ENCODE measurements at places on chromosomes 6 and 20. TPM values are rescaled to one million over a fixed set of nuclear protein-coding genes. Genes with fewer than 3 reads are reported as not detected.

GRCh38 chr6:3336066-3336786 is 77.5 kb downstream of the PSMG4 start:
- DNase-seq, result no peak

Gene GPLD1
- polyA plus RNA-seq, result 0.04 TPM

DNA sequence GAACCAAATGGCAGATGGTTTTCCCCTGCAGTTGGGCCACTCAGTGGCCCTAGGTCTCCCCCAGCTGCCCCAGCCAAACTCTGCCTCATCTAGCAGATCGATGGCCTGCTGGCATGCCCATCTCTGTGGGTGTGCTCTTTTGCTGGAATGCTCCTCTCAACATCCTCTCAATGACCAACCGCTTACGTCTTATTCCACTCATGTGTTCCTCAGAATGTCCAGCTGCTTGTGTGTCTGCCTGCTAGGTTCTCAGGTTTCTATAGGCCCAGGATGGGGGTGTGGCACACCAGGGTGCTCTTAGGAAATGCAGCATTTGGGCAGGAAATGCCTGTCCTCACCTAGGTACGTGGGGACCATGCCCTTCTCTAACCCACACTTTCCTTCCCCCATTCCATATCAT is 509.9 kb upstream of the SYNCRIP start:
- no peak for DNase-seq

Gene SLC22A3
- polyA plus RNA-seq, result not detected

- no peak for DNase-seq
These were observed 47.8 kb upstream of the PLCG1 start for GRCh38 chr20:41089555-41089954.

DNA sequence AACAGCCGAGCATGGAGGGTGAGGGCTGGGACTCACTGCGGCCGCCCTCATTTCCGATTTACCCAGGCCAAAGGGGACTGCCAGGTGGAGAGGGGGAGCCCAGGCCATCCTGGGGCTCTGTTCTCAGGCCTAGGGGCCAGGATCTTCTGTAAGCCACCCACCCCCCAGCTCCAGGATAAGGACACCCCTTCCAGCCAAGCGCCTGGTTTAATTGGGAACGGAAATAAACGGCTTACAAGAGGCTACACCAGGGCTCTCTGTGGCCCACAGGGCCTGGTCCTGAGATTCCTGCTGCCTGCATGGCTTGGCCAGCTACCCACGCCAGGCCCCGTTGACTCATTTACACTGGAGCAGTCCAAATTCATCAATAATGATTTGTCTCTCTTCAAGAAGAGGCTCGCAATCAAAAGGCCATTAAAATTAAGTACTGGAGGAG is 68.1 kb upstream of the TOP1 start:
- no peak for DNase-seq

- no peak for DNase-seq
These were observed 12.9 kb downstream of the TBPL1 start for GRCh38 chr6:133965817-133966360.

Gene CAPN11
- polyA plus RNA-seq, result 0.04 TPM

Gene SNPH
- polyA plus RNA-seq, result 1.5 TPM

DNA sequence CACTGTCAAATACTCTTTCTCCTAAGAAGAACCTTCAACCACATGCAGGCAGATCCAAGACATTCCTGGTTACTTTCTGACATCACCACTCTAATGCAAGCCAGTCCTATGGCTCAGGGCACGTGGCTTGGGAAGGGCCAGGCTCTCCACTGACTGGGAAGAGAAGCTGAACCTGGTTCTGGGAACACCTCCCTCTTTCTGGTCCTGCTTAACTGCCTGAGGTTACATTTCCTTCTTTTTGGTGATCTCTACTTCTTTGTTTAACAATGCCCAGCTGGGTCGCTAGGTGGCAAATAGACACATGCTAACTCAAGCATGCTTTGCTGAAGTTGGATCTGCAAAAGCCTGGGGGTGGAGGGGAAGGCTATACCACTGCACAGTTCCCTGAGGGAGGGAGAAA is 249.8 kb downstream of the GMDS start:
- DNase-seq, result peak; percentile 8

Gene OSER1
- polyA plus RNA-seq, result 52.2 TPM

- no peak for DNase-seq
These were observed 9.5 kb upstream of the MYT1 start for GRCh38 chr20:64154590-64155257.

DNA sequence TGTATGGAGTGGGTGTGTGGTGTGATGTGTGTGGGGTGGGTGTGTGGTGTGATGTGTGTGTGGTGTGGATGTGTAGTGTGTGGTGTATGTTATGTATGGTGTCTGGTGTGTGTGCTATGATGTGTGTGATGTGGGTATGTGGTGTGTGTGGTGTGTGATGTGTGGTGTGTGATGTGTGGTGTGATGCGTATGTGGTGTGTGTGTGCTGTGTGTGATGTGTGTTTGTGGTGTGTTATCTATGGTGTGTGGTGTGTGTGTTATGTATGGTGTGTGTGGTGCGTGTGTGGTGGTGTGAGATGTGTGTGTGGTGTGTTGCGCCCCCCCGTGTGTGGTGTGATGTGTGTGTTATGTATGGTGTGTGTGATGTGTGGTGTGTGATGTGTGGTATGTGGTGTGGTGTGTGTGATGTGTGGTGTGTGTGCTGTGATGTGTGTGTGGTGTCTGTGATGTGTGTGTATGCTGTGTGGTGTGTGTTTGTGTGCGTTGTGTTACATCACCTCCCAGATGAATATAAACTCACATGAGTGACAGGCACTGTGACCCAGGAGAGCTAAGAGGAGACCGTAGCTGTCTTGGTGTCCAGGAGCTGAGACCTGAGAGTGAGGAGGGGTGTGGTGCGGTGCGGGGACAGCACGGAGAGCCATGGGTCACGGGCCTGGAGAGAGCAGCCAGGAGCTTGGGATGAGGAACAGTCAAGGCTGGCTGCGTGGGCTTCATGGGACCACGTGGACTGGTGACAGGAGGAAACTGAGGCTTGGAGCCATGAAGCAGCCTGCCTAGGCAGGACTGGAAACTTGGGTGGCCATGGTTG is 8.8 kb downstream of the DLGAP4 start:
- DNase-seq, result no peak

DNA sequence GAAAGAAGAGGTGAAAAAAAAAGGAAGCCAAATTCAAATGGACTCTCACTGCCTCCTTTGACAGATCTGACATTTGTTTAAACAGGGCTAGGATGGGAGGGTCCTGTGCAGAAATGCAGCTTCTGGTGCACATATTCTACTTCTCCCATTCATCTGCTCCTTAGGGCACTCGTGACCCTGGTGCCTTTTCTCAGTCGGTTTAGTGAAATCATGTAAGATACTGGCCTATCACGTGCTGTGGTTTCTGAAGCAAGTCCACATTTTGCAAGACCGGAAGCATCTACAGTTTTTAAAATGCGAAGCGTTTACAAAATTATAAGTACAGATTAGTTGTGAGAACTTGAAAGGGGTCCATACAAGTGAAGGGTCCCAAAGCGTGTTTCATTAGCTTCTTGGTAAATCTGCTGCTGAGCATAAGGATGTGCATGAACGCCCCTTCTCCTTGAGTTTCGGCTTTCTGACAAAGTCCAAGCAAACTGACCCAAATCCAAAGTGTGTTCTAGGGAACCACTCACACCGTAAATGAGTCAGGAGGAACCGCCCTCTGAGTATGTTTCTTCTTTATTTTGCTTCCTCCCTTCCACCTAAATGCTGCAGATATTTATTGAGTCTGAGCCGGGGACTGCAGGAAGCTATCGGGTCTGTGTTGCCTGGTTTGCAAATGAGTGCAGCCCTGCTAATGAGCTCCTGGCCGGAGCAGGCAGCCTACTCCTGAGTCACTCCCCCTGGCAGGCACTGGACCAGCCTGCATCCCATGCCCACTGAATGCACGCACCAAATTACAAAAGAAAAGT is 323.8 kb upstream of the JARID2 start:
- no peak for DNase-seq

GRCh38 chr6:136284909-136285308 is 4.7 kb downstream of the BCLAF1 start:
- DNase-seq, result peak; percentile 36

- DNase-seq, result no peak
These were observed 19.5 kb upstream of the GMDS start for GRCh38 chr6:2264932-2265331.

Measured in AG04450 (cell line).